ENCODE measurements at places on chromosomes 6 and 20.

DNA sequence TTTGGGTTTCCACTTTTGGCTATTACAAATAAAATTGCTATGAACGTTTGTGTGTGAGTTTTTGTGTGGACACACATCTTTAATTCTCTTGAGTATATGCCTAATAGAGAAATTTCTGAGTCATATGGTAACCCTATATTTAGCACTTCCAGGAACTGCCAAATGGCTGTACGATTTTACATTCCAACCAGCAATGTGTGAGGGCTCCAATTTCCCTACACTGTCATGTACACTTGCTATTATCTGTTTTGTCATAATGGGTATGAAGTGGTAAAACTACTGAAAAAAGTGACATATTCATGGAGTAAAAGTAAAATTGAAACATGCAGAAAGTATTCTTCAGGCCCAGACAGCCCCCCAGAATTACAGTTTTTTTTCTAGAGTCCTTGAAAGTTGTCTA is 59.6 kb upstream of the ESR1 start:
- no peak for DNase-seq

GRCh38 chr6:73803562-73804241 is 107.7 kb downstream of the CD109 start:
- DNase-seq, result peak; percentile 33

GRCh38 chr6:75498862-75499261 is 5.3 kb upstream of the FILIP1 start:
- DNase-seq, result no peak

DNA sequence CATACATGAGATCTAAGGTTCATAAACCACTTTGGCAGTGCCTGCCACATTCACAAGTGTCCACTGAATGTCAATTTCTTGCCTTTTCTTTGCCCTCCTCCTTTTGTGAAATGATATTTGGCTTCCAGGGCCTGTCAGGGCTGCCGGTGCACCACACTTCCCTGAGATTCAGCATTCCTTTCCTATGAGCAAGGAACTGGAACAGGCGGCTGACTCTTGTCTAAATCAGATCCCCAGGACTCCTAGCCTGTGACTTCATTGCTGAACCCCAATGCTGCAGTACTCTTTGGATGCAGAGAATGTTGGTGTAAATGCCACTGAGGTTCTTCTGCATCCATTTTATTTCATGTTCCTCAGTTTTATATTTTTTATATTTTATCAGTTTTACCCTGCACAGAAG is 172.2 kb downstream of the ARID1B start:
- DNase-seq, result no peak

GRCh38 chr20:25049261-25050060 is 8.5 kb downstream of the ACSS1 start:
- no peak for DNase-seq

DNA sequence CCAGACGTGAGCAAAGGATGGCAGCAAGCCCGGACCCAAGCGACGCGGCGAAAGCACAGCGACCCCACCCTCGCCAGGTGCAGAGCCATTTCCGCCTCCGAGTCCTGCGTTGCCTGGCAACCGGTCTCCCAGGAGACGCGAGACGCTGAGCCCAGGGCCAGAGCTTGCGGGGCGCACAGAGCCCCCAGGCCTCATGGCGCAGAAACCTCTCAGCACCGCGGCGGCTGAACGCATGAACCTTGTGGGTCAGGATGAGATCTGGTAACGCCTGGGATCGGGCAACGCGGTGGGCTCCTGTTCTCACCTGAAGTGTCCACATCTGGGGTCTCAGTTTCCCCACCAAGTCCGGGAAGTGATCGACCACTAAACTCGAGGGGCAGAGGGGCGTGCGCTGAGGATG is 77.7 kb downstream of the ANKRD60 start:
- peak; percentile 20 for DNase-seq

GRCh38 chr20:3473944-3474343 is 3.1 kb downstream of the ATRN start:
- DNase-seq, result no peak

- no peak for DNase-seq
Observed at GRCh38 chr20:41248368-41249024, 69.0 kb downstream of the ZHX3 start.

DNA sequence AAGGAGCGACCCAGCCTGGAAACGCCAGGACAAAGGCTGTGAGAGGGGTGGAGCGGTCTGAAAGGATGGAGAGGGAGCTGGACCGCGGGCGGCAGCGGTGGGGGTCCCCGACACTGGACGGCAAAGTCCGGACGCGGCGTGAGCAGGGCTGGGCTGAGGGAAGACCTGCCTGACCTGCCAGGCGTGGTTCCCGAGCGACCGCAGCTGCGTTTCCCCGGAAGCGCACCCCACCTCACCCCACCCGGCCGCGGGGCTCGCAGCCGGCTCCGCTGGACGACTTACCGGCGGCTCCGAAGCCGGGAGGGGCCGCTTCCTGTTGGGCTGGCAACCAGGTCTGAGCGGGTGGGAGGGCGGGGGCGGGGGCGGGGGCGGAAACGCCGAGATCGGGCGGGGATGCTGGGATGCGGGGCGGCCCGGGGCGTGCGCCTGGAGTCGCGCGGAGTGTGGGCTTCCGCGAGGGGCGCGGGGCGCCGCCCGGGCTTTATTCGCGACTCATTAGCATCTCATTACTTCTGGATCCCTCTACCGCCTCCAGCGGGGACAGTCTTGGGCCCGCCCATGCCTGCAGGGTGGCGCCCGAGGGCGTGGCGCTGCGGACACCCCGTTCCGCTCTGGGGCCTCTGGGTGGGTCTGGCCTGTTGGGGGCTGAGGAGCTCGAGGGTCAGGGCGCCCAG is at the start of gene MICAL1:
MICAL1 (minus strand) TSS at position 336 of the 674 bp plus-strand sequence. CDS start 1,576 bp downstream, outside the sequence.
- DNase-seq, result peak; percentile 52

DNA sequence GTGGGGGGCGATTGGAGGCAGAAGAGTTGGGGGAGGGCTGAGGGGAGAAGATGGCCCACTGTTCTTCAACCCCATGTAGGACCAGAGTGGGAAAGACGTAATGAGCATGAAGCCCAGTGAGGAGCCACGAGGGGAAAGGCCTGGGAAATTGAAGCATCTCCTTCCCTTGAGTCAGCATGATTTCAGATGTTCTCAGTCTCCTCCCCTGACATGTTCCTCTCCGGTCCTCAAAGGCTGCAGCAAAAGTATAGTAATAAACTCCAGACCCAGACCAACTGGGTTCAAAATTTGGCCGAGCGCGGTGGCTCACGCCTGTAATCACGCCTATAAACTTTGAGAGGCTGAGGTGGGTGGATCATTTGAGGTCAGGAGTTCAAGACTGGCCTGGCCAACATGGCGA is 1.9 kb upstream of the NFKBIE start:
- no peak for DNase-seq

DNA sequence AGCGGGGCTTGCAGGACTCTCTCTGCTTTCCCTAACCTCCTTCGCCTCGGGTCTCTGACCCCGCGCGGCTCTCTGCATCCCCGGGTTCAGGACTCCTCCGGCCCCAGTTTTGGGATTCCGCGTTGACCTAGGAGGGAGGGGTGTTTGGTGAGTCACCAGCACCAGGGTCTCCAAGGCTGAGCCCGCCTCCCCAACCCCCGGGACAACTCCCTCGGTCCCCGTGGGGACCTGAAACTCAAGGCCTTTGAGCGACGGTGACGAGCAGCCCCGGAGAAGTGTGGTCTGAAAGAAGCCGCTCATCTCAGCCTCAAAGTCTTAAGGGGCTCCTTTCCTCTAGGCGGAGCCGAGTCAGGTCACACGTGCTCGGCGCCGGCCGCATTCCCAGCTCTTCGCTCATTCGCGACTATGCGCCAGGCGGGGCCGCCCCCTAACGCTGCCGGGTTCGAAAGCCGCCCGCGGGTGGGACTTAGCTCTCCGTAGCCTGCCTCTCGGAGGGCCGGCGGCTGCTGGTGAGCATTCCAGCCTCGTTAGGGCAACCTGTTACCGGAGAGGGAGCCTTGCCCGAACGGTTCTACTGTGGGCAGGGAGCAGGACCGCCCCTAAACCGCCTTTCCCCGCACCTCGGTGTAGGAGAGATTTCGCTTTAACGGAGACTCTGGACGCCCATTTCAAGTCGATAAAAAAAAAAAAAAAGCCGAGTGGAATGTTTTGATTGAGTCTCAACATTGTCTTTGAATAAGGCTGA is 3.0 kb upstream of the PRDM13 start:
- DNase-seq, result peak; percentile 33

DNA sequence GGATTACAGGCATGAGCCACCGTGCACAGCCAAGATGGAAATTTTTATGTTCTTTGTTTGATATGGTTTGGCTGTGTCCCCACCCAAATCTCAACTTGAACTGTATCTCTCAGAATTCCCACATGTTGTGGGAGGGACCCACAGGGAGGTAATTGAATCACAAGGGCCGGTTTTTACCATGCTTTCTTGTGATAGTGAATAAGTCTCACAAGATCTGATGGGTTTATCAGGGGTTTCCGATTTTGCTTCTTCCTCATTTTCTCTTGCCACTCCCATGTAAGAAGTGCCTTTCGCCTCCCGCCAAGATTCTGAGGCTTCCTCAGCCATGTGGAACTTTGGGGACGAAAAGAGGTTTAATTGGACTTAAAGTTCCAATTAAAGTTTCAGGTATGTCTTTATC is 14.6 kb downstream of the EEF1A1 start:
- no peak for DNase-seq

DNA sequence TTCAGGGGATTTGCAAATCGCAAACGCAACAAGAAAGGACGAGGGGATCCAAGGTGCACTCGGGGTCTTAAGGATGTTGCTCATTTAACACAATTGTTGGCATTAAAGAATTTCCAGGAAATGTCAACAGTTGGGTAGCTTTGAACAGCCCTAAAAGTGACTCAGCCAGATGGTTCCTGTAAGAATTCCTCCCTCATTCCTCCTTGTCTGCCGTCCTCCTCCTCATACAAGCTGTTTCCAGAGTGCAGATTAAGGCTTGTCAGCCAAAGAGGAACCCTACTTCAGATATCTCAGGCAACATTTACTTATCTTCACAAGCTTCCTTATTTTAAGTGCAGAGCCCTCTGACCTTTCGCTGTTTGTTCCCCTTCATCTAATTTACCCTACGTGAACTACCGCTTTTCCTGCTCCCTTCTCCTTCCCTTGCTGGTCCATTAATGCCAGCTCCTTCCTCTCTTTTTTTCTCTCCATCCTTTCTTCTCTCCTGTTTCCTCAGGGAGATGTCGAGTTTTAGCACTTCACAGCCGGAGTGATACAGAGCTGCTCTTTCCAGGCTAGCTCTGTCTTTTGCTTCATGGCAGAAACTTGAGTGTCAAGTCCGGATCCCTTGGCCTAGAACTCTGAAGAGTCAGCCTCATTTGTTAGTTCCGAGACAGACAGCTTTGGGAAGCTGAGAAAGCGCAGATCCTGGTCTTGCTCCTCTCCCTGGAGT is 26.1 kb upstream of the TBC1D7 start:
- no peak for DNase-seq

- DNase-seq, result no peak
Observed at GRCh38 chr20:63290677-63291472, 2.1 kb upstream of the COL20A1 start.

GRCh38 chr6:150336299-150336698 is 32.5 kb upstream of the IYD start:
- no peak for DNase-seq

DNA sequence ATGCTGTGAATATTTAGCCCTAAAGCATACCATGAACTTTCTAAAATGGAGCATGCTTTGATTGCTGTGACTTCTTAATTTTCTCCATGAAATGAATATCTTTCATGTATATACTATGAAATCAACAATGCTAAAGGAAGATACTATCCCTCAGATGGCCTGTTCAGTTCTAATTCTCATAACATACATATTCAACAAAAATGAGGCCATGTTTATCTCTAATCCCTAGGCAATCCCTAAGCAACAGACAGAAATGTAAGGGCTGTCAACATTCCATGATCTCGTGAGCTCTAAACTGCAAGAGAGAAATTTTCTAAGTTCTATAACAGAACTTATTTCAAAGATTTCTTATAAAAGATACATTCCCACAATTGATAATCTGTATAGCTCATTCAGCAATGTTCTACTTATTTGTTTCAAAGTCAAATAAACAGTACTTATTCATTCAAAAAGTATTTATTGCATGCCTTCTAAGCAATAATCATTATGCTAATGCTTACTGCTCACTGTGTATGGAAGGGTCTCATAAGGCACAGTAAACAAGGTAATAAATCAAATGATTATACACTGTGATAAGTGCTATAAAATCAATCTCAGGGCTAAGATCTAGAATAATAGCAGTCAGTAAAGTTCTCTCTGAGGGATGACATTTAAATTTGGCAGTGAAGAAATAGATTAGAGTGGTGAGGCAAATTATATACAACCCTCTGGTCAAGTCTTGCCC is 492.9 kb downstream of the PHF3 start:
- DNase-seq, result no peak

- DNase-seq, result no peak
Observed at GRCh38 chr20:1278993-1279392, 12.9 kb downstream of the SNPH start.

GRCh38 chr20:46322641-46323040 is 14.3 kb upstream of the CDH22 start:
- no peak for DNase-seq

DNA sequence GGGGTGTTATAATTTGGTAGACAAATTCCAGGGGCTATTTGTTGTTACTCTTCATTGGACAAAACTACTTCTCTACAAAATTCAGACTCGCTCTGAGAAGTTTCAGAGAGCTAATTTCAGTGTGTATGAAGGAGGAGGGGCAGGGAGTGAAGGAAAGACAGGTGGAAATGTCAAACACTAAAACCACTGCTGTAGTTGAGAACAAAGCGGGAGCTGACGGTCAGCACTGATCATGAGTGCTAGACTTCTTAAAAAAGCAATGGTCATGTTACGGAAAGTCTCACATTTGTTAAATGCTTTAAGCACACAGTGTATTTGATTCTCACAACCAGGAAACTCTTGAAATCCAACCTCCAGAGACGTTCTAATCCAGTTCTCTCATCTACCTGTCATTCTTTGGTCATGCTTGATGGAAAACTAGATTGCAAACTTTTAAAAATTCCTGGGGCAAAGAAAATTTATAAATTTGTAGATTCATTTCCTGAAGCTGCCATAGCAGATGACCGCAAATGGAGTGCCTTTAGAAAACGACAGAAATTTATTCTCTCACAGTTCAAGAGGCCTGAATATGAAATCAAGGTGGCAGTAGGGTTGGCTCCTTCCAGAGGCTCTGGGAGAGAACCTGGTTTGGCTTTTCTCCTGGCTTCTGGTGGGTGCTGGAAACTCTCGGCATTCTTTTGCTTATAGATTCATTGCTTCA is 100.7 kb upstream of the CARMIL1 start:
- no peak for DNase-seq

- DNase-seq, result peak; percentile 4
Observed at GRCh38 chr6:47484616-47485015, 7.0 kb downstream of the CD2AP start.

DNA sequence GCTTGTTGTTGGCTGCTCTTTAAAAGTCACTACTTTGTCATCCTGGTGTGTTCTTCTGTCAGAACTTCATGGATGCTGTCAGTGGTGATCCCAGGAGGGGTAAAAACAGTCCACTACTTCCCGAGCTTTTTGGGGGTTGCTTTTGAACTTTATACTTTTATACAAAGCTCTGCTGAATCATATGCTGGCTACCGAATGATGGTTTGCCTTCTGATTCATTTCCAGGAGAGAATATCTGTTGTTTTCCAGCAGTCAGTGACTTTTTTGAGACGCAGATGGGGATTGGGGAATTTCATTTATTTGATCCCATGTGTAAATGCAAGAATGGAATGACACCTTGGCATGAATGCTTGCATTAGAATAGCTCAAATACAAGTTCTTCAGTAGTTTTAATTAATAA is 32.7 kb upstream of the COL10A1 start:
- no peak for DNase-seq

GRCh38 chr6:126002755-126003679 is 16.7 kb downstream of the TRMT11 start:
- no peak for DNase-seq
